ENCODE measurements at places on chromosomes 16 and 17.
A peak's percentile ranks its signal among the peaks of the same experiment; 100 is the strongest.

DNA sequence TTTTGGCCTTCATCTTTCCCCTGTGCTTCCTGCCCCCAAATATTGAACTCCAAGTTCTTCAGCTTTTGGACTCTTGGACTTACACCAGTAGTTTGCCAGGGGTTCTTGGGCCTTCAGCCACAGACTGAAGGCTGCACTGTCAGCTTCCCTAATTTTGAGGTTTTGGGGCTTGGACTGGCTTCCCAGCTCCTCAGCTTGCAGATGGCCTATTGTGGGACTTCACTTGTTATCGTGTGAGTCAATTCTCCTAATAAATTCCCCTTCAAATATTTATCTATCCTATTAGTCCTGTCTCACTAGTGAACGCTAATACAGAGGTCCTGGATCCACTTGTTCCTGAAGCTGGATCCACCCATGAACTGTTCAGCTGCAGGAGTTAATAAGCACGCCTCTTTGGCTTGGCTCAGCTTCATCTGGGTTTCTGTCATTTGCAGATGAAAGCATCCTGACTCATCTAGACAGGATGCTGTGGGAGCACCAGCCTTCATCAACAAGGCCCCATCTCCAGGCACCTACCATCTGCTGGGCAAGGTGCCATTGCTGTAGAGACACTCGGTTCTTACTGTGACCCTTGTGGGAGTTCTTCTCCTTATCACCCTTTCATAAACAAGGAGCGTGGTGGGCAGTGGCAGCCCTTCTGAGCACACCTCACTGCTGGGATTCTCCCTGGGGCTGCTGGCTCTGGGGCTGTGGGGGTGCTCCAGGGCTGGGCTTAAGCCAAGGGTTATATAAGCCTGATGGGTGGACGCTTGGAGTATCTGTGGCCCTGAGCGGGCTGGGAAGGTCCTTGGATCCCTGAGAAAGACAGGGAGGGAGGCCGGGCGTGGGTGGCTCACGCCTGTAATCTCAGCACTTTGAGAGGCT lies 23.1 kb downstream of the LAT start:
- H3K27me3 ChIP-seq: peaks cover 8% of the 10 kb centered on the region
- H3K27ac ChIP-seq: no peak overlapping the region
- DNase-seq: no peak
- H3K4me3 ChIP-seq: no peak overlapping the region

- H3K27ac ChIP-seq: peak within 1 kb of the TSS; percentile 48
- no peak within 1 kb of the TSS for H3K4me3 ChIP-seq
- peaks cover 34% of the 10 kb centered on the region for H3K4me1 ChIP-seq
- H3K27me3 ChIP-seq: peaks cover 8% of the 10 kb centered on the region
- H3K36me3 ChIP-seq: no peaks in the 10 kb centered on the region
These were observed at the start of gene SKAP1 for GRCh38 chr17:48429638-48430586. TSS of gene SKAP1 (minus strand) at chr17:48430214.

DNA sequence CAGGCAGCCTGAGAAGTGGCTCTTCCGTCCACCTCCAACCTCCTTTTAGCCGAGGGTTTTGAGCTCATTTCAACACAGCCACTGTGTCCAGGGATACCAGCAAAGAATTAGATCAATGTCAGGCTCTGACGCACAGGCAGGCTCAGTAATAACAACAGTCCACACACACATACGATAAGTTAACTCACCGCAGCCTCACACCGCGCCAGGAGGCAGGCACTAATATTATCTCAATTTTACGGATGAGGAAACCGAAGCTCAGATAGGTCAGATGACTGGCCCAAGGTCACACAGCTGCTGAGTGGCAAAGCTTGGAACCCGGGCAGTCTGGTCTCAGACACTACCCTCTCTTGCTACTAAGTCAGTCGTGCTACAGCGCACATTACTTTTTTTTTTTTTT lies 22.9 kb downstream of the ABR start:
- H3K27ac ChIP-seq: no peak overlapping the region
- H3K36me3 ChIP-seq: peaks cover 7% of the 10 kb centered on the region
- no peak overlapping the region for H3K4me3 ChIP-seq
- peaks cover 5% of the 10 kb centered on the region for H3K27me3 ChIP-seq
- peaks cover under 1% of the 10 kb centered on the region for H3K4me1 ChIP-seq
- no peak for DNase-seq

GRCh38 chr16:88975511-88976061 lies 1.4 kb downstream of the CBFA2T3 start:
- no peak overlapping the region for H3K27ac ChIP-seq
- no peaks in the 10 kb centered on the region for H3K36me3 ChIP-seq
- peaks cover 2% of the 10 kb centered on the region for H3K4me1 ChIP-seq
- H3K4me3 ChIP-seq: no peak overlapping the region
- H3K27me3 ChIP-seq: peaks cover 6% of the 10 kb centered on the region
- no peak for DNase-seq

- H3K4me3 ChIP-seq: no peak overlapping the region
- H3K27ac ChIP-seq: no peak overlapping the region
- H3K27me3 ChIP-seq: peaks cover 2% of the 10 kb centered on the region
- no peaks in the 10 kb centered on the region for H3K4me1 ChIP-seq
- no peak for DNase-seq
- no peaks in the 10 kb centered on the region for H3K36me3 ChIP-seq
These were observed 43.6 kb downstream of the TEX14 start for GRCh38 chr17:58648236-58648635.

- peak overlapping the region; percentile 15 for H3K4me3 ChIP-seq
- H3K27me3 ChIP-seq: peaks cover 2% of the 10 kb centered on the region
- DNase-seq: no peak
- peaks cover 14% of the 10 kb centered on the region for H3K4me1 ChIP-seq
- no peaks in the 10 kb centered on the region for H3K36me3 ChIP-seq
These were observed 16.3 kb upstream of the MAP3K14 start for GRCh38 chr17:45332989-45333701.

DNA sequence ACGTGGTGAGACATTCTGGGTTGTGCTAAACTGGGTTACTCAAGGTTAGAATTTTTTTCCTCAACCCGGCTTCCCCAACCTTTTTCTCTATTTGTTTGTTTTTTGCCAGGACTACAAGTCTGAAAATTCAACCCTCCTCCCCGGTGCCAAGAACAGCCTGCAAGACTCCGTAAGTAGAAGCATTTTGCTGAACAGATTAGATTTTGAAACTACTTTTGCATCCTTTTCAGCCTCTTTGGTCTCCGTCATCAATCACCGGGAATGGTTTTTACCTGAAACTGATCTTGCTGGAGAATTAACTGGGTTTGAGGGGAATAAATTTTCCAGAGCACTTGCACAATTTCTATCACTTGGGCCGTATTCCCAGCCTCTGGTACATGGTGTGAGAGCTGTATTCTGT lies 501.2 kb upstream of the EEF2KMT start:
- no peaks in the 10 kb centered on the region for H3K4me1 ChIP-seq
- peaks cover 1% of the 10 kb centered on the region for H3K27me3 ChIP-seq
- no peak overlapping the region for H3K4me3 ChIP-seq
- H3K27ac ChIP-seq: no peak overlapping the region
